Fibroblast of lung (primary cell): ENCODE measurements at places on chromosomes 2 and 18.
A peak's percentile ranks its signal among the peaks of the same experiment; 100 is the strongest.

DNA sequence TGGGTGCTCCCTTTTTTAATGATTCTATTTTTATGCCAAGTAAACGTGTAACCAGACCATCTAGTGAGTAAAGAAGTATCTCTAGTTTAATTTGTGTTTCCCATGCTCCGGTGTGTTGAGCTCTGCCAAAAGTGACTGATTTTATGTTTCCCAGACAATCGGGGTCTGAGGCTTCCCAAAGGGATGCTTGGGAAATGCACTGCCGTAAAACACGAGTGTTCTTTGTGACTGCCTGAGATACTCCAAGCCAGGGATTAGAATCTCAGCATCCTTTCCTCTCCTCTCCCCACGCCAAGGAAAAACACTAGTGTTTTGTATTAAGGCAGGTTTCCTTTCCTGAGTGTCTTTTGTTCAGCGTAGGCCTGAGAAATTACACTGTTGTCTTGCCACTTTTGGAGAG lies 180.5 kb upstream of the NRP2 start:
- no peak for DNase-seq

- peak; percentile 26 for DNase-seq
Measured at GRCh38 chr18:77131100-77131651, 1.4 kb downstream of the MBP start.

DNA sequence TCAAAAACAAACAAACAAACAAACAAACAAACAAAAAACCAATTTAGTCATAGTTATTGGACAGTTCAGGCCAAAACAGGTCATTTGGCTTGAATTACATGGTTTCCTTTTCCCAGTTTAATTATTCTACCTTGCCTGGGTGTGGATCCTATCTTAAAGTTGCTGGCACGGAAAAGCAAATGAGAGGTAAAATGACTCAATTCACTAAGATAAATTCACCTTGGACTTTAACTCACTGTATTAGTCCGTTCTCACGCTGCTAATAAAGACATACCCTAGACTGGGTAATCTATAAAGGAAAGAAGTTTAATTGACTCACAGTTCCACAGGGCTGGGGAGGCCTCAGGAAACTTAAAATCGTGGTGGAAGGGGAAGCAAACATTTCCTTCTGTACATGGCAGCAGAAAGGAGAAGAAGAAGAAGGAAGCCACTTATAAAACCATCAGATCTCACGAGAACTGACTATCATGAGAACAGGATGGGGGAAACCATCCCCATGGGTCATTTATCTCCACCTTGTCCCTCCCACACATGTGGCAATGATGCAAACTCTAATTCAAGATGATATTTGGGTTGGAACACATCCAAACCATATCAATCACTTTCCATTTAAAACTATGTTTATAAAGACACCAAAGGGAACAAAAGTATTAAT lies 22.5 kb upstream of the TRAPPC8 start:
- DNase-seq = no peak

- DNase-seq = no peak
Measured at GRCh38 chr2:8999102-8999446, 4.4 kb downstream of the MBOAT2 start.
